ENCODE measurements at places on chromosomes 2 and 18.

DNA sequence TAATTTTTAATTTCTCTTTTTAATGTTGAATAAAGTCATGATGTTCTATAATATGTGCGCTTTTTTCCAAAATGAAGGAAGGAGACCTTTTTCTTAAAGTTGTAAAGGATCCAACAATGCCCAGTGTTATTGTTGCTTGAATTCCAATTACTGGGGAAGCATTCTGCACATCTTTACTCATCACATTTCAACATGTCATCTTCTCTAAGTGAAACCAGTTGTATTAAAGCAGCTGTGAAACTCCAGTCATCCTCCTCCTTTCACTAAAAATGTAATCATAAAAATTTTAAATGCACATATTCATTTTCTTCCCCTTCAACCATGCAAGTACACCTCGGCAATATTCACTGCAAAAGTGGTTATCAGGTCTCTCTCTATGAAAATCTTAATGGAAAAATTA lies 722.7 kb downstream of the TSN start:
- no peak for DNase-seq

DNA sequence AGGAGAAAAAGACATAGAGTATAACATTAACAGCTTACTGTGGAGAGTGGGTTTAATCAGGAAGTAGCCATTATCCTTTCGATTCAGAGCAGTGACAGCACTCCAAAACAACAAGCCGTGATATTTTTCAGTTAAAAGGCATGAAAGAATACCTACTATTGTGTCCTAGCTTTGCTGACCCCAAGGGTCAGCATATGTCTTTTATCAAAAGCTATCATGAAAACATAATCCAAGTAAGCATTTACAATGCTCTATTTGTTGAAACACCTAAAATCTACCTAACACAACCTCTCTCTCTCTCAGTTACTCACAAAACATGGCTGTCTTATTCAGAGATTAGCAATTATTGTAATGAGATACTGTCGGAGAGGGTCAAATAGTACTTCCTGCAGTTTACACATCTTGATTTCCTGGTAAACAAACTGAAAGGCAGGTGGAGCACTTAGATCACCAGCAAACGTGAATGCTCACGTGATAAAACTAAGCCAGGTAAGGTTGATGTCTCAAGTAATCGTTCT lies 100.0 kb downstream of the BAZ2B start:
- DNase-seq: no peak

DNA sequence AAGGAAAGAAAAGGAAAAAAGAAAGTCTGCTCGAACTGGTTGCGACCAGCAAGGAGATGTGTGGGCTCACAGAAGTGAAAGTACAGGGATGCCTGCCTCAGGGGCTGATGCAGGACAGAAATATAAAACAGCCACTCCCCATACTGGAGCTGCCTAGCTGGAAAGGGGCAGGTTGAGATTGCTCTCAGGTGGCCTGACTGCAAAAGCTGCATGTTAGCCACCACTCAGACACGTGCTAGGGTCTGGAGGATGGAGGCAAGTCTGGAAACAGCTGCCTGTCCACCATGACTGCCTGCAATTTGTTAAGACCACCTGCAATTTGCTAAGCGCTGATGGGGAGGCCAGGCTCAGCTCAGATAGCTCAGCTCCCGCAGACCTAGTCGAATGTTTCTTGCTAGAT lies 17.9 kb downstream of the B3GNT7 start:
- DNase-seq: no peak

DNA sequence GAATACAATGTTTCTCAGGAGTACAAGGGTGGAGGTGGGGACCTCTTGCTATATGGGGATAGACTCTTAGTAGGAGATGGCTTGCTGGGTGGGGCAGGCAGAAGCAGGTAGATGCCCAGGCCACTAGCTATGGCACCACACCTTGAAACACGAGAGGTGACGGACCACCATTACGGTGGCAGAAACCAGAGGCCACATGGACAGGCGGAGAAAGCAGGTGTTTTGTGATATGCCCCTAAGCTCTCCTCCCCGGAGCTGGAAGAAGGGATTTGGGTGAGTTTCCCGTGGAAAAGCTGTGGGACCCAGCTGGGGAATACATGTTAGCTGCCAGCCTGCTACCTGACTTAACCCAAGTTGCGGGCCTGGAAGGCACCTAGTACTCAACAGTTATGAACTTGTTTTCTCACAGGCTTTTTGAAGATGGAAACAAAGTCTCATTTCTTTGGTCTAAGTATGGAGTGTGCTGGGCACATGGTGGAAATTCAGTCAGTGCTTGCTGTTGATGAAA lies 16.7 kb downstream of the PLA2R1 start:
- no peak for DNase-seq

GRCh38 chr18:77366720-77367641 lies 117.3 kb downstream of the GALR1 start:
- no peak for DNase-seq

GRCh38 chr2:218290316-218291261 lies 1.7 kb downstream of the TMBIM1 start:
- DNase-seq: no peak

DNA sequence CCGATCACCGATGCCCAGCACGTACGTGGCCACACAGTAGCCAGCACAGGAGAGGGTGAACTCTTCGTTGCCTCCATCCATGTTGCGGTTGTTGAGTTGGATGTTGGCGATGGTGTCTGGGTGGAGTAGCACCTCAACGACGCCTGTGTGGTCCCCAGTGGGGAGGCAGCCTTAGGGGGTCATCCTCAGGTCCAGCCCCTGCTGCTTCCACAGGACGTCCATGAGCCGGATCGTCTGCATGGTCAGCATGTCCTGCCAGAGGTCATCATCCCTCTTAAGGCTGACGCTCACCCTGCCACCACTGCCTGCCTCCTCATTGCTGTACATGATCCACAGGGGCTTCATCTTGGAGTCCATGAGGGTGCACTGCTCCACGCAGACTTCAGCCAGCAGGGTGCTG lies 369.3 kb downstream of the CMPK2 start:
- no peak for DNase-seq

DNA sequence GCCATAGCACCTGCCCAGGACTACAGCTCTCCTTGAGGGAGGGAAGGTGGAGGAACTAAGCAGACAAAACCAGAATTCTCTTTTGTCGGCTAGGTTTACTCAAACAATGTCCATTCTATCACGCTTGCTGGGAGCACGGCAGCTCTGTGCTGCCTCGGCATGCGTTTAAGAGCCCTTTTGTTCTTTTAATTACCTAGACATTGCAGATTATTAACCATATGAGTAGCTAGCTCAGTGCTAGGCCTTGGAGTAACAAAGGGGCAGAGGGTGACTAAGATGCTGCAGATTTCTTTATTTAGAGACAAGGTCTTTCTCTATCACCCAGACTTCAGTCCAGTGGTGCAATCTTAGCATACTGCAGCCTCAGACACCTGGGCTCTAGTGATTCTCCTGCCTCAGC lies 11.1 kb downstream of the MSGN1 start:
- DNase-seq: no peak
